Mononuclear cell (primary cell): ENCODE measurements at places on chromosomes 7 and 10. TPM values are rescaled to one million over a fixed set of nuclear protein-coding genes. Genes with fewer than 3 reads are reported as not detected.

The NANOS1 gene
- total RNA-seq: under 0.01 TPM

The HSPA12A gene
- under 0.01 TPM for total RNA-seq

The GPR158 gene
- under 0.01 TPM for total RNA-seq

The CPSF4 gene
- total RNA-seq: 17.4 TPM

The PMS2 gene
- 11.5 TPM for total RNA-seq

The SPDYE8 gene
- total RNA-seq: not detected

The HOXA7 gene
- 0.10 TPM for total RNA-seq

The MKI67 gene
- 1.8 TPM for total RNA-seq

The LRIT1 gene
- not detected for total RNA-seq

The ELN gene
- total RNA-seq: not detected

The CYP3A7 gene
- not detected for total RNA-seq

The SLC13A4 gene
- not detected for total RNA-seq

The MKX gene
- total RNA-seq: not detected

The HOXA4 gene
- not detected for total RNA-seq

The OPN4 gene
- not detected for total RNA-seq

The CDNF gene
- total RNA-seq: 1.0 TPM

The OR2A1 gene
- not detected for total RNA-seq

The ZNF503 gene
- 4.7 TPM for total RNA-seq

The CRHR2 gene
- not detected for total RNA-seq

The SHH gene
- 0.10 TPM for total RNA-seq

The CFAP58 gene
- total RNA-seq: 0.10 TPM

The NUTM2E gene
- total RNA-seq: 0.42 TPM

The HABP2 gene
- total RNA-seq: not detected

The ELFN1 gene
- total RNA-seq: under 0.01 TPM

The ENTPD1 gene
- 30.1 TPM for total RNA-seq

The DNA2 gene
- 7.5 TPM for total RNA-seq
